Mucosa of gallbladder (tissue), 1 donor: ENCODE measurements at places on chromosomes 7 and 10. TPM values are rescaled to one million over a fixed set of nuclear protein-coding genes. Genes with fewer than 3 reads are reported as not detected.

Gene ECHS1
- total RNA-seq = 122 TPM

Gene LRIT1
- total RNA-seq = not detected

Gene EN2
- not detected for total RNA-seq

Gene CTAGE15
- total RNA-seq = 0.63 TPM

Gene DRGX
- not detected for total RNA-seq

Gene DLX5
- total RNA-seq = not detected

Gene NODAL
- 0.12 TPM for total RNA-seq

Gene ODAD2
- total RNA-seq = 0.86 TPM

Gene CLEC5A
- 11.6 TPM for total RNA-seq

Gene LHFPL3
- not detected for total RNA-seq

GRCh38 chr7:47428768-47429472 is 153.0 kb downstream of the TNS3 start:
- DNase-seq = no peak

GRCh38 chr10:62336404-62336803 is 37.8 kb upstream of the ZNF365 start:
- DNase-seq = no peak

GRCh38 chr10:106519376-106520030 is 645.0 kb downstream of the SORCS1 start:
- DNase-seq = no peak

GRCh38 chr7:79282070-79282694 is 171.3 kb downstream of the MAGI2 start:
- DNase-seq = peak; percentile 31

DNA sequence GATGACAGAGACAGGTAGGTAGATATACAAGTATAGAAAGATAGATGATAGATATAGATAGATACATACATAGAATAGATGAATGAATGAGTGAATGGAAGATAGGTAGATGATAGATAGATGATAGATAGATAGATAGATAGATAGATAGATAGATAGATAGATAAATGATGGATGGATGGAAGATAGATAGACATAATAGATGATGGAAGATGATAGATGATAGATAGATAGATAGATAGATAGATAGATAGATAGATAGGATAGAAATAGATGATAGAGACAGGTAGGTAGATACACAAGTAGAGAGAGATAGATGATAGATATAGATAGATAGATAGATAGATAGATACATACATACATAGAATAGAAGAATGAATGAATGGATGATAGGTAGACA is 510.1 kb upstream of the AUTS2 start:
- DNase-seq = no peak

DNA sequence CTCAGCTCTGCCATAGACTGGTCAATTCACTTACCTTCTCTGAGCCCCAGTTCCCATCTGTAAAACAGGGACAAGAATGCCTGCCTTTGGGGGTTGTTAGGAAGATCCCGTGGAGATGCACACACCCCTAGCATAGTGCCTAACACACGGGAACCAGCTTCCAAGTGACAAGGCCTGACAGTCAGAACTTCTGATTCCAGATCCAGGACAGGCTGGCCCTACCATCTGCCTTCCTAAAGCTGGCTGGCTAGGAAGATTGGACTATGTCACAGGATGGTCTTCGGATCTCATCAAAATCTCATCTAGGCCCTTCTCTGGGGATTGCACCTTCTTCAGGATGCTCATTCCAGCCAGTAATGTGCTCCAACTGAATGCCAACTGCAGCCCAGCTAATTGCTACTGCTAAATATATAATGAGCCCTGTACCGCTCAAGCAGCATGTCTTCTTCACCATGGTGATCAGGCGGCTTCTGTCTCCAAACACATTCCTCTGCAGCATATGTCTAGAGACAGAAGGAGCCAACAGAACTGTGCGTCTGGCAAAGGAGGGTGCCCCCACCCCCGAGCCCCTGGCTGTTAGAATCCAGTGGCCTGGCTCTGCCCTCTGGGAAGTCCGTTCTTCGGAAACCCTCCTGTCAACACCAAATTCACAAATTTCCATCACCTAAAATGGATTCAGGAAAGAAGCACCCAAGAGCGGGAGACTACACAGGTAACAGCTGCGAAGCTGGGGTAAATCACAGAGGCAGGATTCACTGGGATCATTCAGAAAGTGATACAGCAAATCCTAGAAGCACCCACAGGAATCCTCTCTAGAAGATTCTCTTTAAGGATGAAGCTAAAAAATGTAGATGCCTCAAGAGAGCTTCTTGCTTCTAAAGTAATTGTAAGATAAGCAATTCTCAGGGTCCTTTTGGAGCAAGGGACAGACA is 142.1 kb upstream of the EEPD1 start:
- DNase-seq = no peak

DNA sequence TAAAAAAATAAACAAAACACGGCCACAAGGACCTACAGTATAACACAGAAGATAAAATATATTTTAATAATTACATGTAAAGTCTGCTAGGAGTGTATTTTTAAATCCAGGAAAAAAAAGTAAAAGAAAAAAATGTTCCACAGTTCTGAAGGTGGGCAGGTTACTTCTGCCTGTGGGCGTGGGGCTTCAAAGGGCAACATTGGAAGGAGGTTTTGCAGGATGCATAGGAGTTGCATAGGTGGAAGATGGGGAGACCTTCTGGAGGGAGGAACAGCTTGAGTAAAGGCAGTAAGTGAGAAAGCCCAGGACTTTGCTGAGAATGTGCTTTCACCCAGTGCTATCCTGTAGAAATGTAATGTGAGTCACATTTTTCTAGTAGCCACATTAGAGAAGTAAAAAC is 37.5 kb upstream of the PLXNA4 start:
- DNase-seq = no peak

- DNase-seq = no peak
Observed at GRCh38 chr10:44944354-44944753, 15.2 kb upstream of the RASSF4 start.

- DNase-seq = no peak
Observed at GRCh38 chr7:45080958-45081669, 7.7 kb downstream of the NACAD start.

GRCh38 chr10:20776384-20777118 is 120.6 kb downstream of the NEBL start:
- DNase-seq = no peak

- peak; percentile 74 for DNase-seq
Observed at GRCh38 chr10:118720685-118721538, 33.9 kb downstream of the CACUL1 start.

GRCh38 chr10:33428682-33429081 is 94.2 kb upstream of the NRP1 start:
- no peak for DNase-seq

DNA sequence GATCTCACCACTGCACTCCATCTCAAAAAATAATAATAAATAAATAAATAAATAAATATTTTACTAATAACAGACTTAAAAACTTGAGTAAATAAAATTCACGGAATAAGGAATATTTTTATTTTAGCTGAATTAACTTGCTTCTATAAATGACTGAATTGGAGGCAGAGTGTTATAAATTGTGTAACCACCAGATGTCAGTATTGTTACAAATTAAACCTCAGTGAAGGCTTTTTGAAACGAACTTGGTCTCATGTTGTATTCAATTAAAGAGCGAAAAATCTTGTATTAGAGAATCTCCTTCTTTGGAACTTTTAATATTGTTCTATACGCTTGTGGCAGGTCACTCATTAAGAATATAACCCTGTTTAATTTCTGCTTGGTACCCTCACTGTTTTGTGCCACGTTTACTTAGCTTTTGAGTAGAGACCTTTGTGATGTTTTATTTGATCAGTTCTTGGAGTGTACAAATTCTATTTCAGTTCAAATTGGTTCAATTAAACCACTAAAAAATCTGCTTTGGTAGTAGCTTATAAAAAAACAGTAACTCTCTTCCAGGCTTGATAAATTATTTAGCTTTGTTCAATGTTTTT is 45.6 kb upstream of the SCIN start:
- no peak for DNase-seq

GRCh38 chr10:27382176-27382575 is 121.9 kb upstream of the RAB18 start:
- no peak for DNase-seq

DNA sequence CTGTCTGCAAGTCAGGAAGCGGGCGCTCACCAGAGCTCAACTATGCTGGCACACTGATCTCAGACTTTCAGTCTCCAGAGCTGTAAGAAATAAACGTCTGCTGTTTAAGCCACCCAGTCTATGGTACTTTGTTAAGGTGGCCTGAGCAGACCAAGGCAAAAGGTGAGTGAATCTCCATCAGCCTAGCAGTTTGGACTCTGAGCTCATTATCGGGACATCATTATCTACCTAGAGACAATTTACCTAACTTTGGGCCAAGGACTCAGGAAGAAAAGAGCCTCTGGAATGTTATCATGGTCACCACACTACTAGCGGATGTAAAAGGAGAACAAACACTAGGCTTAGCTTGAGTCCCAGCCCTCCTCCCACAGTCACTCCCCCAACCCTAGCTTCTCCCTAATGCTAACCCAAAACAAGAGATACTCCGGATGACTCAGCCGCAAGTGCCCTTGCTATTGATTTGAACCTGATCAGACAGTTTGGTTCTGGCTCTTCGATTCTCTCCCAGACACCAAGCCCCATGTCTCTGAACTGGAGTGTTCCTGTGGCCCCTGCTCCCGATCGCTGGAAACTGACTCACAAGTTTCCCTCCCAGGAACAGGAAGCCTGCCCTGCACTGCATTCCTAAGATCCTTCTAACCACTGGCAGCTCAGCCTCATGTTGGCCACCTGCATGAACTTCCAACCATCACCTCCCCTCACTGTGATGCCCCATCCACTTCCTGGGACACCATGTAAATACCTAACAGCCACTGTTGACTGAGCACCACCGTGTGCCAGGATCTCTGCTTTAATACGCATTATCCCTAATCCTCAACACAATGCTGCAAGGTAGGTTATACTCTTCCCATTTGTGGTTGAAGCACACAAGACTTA is 34.5 kb downstream of the CREB3L2 start:
- no peak for DNase-seq

GRCh38 chr10:37777056-37777455 is 80.4 kb downstream of the ZNF248 start:
- DNase-seq = no peak

- no peak for DNase-seq
Observed at GRCh38 chr7:53877688-53878087, 664.5 kb upstream of the VSTM2A start.

- no peak for DNase-seq
Observed at GRCh38 chr10:62638062-62638477, 166.4 kb upstream of the ADO start.

DNA sequence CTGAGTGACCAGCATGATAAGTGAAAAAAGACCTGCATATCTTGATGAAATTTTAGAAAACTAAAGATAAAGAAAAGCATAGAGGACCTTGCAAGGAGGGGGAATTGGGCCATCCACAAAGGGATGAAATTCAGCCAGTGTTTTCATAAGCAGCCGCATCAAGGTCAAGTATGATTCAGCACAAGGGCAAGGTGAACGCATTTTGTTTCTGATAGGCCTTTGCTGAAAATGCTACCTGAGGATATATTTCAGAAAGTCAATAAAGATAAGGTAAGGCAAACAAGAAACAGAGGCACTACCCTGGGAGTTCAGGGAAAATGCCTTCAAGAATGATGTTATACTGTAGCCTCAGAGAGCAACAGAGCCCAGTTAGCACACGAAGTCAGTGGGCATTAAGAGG is 55.0 kb upstream of the SHH start:
- DNase-seq = peak; percentile 65

GRCh38 chr10:133530506-133530905 is 3.3 kb downstream of the CYP2E1 start:
- DNase-seq = no peak

DNA sequence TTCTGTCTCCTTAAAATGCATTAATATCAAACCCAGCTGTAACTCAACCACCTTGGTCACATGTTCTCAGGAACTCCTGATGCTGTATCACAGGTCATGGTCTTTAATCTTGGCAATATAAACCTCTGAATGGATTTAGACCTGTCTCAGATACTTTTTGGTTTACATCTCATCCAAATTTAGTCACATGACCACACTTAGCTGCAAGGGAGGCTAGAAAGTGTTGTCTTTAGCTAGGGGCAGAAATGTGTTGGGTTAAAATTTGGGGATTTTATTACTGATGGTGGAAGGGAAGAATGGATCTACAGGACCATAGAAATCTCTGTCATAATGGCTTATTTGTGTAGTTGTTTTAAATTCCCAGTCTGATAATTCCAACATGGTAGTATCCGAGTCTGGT is 29.6 kb upstream of the IL15RA start:
- no peak for DNase-seq

DNA sequence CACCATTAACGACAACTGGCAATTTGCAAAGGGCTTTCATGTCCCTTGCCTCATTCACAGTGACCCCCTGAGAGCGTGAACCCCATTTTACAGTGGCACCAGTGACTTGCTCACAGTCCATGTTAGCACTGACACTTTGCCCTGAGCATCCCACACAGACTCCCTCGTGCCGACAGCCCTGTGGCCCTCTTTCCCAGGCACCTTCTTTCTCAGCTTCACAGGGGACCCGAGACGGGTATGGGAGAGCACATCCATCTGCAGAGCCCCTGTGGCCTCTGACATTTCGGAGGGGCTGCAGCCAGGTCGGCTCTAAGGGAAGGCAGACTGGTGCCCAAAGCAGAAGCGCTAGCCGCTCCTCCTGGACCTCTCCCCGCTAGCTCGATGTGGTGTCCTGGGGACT is 10.8 kb downstream of the LOXL4 start:
- no peak for DNase-seq

- no peak for DNase-seq
Observed at GRCh38 chr10:129716211-129716681, 247.8 kb downstream of the EBF3 start.

DNA sequence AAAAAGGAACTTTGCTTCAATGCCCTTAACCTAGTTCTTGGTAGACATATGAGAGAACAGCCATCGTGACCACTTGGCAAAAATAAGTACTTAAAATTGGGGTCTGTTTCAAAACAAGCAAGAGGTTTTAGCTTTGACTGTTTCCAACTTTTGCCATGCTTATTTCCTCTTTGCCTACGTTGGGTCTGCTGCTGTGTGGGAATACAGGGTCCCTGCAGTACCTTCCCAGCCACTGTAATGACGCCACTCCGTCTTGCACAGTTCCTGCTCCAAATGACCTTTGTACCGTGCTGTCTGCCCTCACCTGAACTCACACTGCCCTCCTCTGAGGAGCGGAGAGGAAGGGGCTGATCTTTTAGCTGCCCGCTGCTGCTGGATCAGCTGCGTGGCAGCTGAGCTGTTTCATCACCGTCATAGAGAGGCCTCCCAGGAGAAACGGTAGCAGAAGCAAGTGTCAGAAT is 133.1 kb downstream of the MAPK8 start:
- DNase-seq = peak; percentile 53

- DNase-seq = no peak
Observed at GRCh38 chr7:36604806-36605205, 119.5 kb downstream of the AOAH start.

GRCh38 chr10:72783410-72783833 is 91.5 kb downstream of the MCU start:
- no peak for DNase-seq

DNA sequence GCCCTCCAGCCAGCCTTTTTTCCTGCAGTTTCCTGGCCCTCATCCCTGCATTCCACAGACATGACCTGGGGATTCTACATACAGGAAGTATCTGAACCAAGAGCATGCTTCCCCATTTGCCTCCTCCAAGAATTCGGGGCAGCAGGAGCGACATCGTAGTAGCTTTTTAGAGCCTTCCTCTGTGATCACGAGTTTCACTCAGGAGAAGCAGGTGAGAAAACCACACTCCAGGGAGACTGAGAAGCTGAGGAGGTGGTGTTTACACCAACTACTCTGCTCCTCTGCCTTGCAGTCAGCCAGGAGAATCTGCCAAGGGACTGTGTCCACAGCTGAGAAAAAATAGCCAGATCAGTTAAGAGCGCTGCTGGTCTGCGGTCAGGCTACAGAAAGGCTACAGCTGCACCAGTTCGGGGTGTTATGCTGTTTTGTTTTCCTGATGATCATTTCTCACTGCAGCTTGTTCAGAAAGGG is 54.1 kb downstream of the HSPA12A start:
- peak; percentile 25 for DNase-seq
